Hepatic stellate cell (primary cell): ENCODE measurements at places on chromosomes 6 and 20.

GRCh38 chr6:142820338-142821051, 124.5 kb downstream of the HIVEP2 start:
- no peak for DNase-seq

- DNase-seq: no peak
These were observed 157.2 kb downstream of the ZDHHC14 start for GRCh38 chr6:157538168-157538567.

DNA sequence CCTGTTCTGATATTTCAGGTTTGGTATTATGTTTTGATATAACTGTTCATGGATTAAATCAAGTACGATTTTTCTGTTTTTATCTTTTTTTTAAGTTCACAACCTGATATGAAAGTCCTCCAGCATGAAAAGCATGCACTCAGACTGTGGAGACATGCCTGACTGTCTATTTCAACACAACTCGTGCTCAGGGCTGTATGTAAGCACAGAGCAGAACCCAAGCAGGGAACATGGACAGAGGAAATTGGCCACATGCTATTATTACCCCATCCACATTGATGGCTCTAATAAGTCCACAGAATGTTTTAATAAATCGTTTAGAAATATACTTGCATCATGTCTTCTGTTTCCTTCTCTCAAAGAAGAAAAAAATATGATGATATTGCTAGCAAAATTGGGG, 730.4 kb downstream of the C6orf118 start:
- no peak for DNase-seq

DNA sequence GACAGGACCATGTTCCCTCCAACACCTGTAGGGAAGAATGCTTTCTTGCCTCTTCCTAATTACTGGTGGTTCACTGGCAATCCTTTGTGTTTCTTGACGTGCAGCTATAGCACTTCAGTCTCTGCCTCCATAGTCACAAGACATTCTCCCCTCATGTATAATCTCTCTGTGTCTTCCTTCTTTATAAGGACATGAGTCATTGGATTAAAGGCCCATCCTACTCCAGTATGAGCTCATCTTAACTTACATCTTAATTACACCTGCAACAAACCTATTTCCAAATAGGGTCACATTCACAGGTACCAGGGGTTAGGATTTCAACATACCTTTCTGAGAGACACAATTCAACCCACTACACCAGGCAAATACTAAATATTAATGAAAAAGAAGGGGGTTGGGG, 213.6 kb downstream of the RNGTT start:
- no peak for DNase-seq

DNA sequence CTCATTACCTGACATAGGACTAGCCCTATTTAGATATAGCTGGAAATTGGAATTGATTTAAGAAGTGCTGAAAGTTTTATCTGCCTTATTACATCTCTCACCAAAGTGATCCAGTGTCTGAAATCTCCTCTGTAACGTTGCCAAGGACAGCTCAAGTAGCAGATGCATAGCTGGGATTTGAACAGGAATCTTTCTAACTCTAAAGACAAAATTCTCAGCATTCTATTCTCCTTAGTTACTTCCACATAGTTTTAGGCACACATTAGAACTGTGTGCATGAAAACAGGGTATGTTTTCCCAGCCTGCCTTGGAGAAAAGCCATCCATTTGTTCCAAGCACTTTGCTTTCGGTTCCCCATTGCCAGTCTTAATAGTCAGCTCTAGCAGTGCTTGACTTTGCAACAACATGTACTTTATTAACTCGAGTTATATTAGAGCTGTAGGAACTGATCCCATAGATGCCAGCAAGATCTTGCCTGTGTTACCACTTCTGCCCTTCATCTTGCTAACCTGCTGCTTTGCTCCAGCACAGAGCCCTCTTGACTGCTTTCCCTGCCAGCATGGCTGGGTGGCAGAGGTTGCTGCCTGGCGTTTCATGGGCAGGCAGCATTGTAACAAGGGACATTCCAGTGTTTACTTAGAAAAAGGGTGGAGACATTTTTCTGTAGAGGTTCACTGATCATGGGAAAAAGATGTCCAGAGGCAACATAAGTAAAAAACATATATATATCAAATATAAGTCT, 56.1 kb upstream of the STMND1 start:
- no peak for DNase-seq

GRCh38 chr20:33830371-33830770, 19.2 kb downstream of the CHMP4B start:
- no peak for DNase-seq

GRCh38 chr6:139777202-139777970, 402.9 kb upstream of the CITED2 start:
- no peak for DNase-seq

- DNase-seq: no peak
These were observed 649.7 kb upstream of the GJE1 start for GRCh38 chr6:141482796-141483597.

DNA sequence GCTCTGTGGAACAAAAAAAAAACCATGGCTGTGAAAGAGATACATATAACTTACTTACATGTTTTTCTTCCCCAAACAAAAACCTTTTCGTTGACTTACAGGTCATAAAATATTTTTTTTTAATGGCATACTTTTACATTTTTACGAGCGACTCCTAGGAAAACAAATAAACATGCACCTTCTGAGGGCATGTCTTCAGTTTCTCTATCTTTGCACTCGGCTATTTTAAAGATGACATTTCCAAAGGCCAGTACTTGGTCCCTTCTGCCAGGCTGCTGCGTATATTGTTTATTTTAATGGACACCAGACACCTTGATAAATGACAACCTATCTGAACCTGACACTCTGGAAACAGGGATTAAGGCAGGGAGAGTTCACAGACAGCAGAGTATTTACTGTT, 49.4 kb downstream of the PIGU start:
- DNase-seq: no peak

DNA sequence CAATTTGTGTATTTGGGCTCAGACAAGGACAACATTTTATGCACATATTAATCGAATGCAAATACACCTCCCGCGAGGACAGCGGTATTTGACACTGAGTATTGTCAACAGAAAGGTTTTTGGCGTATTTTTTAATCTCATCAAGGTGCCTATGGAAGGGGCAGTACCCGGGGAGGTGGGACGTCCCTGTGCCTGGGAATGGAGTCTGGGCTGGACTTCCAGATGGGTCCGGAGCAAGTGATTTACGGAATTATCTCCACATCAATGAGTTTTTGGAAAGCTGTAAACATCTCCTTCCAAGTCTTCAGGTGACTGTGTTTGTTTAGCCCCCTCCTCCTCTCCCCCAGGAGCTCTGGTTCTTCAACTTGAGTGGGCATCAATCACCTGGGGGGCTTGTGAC, 39.8 kb downstream of the PRR18 start:
- DNase-seq: no peak

GRCh38 chr20:38220587-38221118, 39.9 kb downstream of the KIAA1755 start:
- DNase-seq: no peak

DNA sequence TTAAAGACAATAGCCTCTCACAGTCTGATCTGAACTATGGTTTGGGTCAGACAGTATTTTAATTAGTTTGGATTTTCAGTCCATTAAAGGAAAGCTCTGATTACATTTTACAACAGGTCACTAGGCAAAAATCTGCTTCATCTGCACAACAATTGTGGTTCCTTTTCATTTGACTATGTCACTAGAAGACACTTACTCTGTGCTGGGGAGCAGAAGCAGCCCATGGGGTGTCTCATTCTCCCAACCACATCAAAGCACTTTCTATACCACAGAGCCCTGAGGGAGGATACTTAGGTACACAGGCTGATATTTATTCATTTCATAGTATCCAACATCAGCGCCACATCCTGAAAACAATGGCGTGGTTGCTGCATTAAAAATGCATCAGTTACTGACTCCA, 36.6 kb upstream of the HDAC2 start:
- DNase-seq: no peak

GRCh38 chr6:24019393-24019792, 106.6 kb upstream of the NRSN1 start:
- DNase-seq: no peak

DNA sequence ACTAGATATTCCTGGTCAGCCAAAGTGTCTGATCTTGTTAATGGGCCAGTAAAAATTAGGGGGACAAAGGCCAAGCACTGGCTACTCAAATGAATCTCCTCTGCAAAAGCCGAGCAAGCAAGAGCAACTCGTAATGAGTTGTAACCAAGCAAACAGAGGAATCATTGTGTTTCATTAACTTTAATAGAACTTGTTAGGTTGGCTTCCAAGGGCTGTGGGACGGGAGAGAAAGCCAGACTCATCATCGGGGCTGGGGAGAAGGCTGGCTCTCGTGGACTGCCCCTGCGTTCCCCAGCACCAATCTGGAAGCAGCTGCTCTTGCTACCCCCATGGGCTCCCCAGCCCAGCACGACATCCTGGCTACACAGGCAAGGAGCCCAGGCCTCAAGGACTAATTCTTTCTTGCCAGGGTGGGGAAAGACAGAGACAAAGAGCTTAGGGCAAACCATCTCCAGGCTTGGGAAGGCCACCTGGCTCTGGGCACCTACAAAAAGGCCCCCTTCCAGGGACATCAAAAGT, 10.5 kb upstream of the SCUBE3 start:
- no peak for DNase-seq

- no peak for DNase-seq
These were observed 732.2 kb downstream of the HDGFL1 start for GRCh38 chr6:23301556-23301955.

DNA sequence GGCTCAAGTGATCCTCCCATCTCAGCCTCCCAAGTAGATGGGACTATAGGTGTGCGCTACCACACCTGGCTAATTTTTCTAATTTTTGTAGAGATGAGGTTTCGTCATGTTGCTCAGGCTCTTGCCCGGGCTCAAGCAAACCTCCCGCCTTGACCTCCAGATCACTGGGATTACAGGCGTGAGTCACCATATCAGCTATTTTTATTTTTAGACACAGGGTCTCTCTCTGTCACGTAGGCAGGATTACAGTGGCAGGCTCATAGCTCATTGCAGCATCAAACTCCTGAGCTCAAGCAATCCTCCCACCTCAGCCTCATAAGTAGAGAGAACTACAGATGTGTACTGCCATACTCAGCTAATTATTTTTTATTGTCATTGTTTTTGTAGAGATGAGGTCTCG, 41.7 kb downstream of the SLC23A2 start:
- no peak for DNase-seq

DNA sequence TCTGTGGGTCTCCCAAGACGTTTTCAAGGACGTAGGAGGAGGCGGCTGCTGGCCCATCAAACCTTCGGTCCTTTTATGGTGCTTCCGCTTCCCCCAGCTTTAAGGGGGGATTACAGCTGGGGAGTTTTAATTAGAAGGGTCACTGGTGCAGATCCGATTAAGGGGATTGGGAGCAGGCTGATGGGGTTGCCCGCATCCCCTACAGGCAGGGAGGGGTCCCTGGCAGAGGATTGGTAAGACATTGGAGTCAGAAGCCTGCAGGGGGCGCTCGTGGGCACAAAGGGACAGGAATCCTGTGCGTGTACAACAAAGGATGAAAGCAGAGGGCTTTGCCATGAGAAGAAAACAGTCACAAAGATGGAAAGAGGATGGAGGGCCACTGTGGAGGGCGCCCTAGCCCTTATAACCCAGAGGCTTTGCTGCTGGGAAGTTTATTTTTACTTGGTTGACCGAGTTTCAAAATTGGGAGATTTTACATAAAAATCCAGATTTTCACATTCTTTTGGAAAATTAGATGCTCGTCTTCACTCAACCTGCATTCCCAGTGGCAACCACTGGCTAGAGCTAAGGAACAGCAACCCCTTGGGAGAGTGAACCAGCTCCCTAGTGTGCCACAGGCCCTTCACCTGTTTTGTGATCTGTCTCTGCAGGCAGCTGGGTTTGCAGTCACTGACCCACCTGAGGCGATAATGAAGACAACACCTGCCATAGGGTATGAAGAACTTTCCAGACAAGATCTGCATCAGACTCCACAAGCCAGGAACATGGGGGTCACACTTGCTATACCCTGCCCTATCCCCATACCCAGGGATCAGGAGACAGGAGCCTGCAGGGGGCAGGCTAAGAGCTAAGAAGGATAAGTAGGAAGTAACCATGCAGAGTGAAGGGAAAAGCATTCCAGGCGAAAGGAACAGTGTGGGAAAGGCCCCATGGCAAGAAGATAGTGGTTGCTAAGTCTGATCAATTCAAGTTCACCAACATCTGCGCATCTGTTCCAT, 97.7 kb downstream of the KCNB1 start:
- DNase-seq: no peak

GRCh38 chr20:58693226-58694006, 816 bp downstream of the NPEPL1 start:
- DNase-seq: no peak

DNA sequence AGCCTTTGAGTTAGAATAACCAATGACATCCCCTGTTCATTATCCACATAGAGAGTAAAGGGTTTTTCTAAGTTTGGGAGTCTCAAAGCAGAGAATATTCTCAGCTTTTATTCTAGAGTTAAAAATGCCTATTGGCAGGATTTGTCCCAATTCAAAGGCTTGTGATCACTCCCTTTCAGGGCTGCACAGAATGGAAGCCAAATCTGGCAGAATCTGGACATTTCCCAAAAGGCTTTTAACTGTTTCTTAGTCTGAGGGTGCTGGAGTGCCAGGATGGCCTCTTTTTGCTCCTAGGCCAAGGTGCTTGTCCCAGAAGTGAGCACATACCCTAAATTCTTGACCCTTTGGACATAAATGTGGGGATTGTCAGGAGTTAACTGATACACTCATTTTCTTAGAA, 556.6 kb downstream of the DOK5 start:
- DNase-seq: no peak

GRCh38 chr6:47073125-47074110, 31.3 kb upstream of the ADGRF1 start:
- no peak for DNase-seq

DNA sequence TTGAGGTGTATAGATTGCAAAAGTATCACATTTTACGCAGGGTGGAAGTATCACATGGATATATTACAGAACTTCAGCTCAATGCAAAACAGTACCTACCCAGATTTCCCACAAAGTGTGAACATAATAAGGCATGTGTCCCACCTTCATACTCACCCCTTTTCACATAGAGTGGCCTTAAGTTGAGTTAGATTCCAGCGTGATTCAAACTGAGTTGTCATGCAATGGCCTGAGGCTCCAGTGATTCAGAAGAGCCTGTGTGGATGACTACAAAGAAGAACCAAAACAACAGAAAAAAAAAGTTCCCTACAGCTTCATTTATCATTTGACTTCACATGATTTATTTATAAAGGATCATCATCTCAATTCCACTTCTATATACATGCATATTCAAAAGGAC, 309.7 kb downstream of the SLC35F1 start:
- DNase-seq: no peak

- DNase-seq: no peak
These were observed 101.7 kb downstream of the TSHZ2 start for GRCh38 chr20:53073636-53074415.

- no peak for DNase-seq
These were observed 518.3 kb downstream of the KIF16B start for GRCh38 chr20:16054985-16055384.
